Osteocyte (in vitro differentiated cells): ENCODE measurements at places on chromosomes 7 and 10. TPM values are rescaled to one million over a fixed set of nuclear protein-coding genes. Genes with fewer than 3 reads are reported as not detected.
A peak's percentile ranks its signal among the peaks of the same experiment; 100 is the strongest.

DNA sequence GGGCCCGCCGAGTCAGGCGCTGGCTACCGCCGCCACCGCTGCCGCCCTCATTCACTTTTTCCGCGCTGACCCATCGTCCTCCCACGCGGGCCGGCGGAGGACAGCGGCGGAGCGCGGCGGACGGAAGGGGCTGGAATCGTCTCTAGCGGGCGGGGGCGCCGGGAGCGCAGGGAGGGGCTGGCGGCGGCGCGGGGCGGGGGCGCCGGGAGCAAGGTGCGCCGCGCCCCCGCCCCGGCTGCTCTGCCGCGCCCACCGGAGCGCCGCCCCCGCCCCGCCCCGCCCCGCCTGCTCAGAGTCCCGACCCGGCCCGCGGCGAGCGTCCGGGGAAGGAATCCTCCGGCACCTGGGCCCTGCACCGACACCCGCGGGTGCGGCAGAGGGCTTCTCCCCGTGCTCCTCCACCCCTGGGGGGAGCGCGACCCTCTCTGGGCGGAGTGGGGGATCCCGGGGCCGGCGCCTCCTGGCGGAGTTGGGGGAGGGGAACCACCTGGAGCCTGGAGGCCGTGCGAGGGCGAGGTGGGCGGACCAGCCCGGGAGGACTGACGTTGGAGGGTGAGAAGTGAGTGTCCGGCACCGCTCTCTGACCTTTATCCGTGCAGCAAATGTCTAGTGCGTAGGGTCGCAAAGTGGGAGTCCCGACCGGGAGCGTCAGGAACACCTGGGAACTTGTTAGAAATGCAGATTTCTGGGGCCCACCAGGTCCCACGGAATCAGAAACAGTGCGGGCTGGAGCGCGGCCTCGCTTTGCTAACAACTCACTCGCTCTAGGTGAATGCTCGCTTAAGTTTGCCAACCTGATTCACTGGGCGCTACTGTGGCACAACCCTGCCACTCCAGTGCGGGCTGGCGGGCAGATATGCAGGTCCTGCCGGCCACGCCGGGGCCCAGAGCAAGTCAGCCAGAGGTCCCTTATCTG lies at the start of gene COBL:
Gene COBL (minus strand): TSS at position 144 of the 916 bp plus-strand sequence. CDS start 176 bp downstream, outside the sequence.
- peak; percentile 78 for DNase-seq

GRCh38 chr7:36949711-36950600 lies 225.7 kb upstream of the AOAH start:
- DNase-seq = no peak

FAM13C gene
- total RNA-seq = 2.3 and 3.2 TPM in 2 replicates

NAT16 gene
- 0.16 TPM in 1 of 2 replicates, not detected in the other for total RNA-seq
